Stimulated activated naive B cell treated with anti-CD40 and anti-IgM and Interleukin-4, amounts not matched to agents 10 μg/mL and 1 μg/mL and 100 μg/mL, for 72 hours (primary cell): ENCODE measurements at places on chromosomes 1 and 21.
A peak's percentile ranks its signal among the peaks of the same experiment; 100 is the strongest.

GRCh38 chr1:27538793-27539192 lies 48.8 kb upstream of the WASF2 start:
- no peak for DNase-seq

GRCh38 chr1:82931006-82931405 lies 1067.9 kb downstream of the TTLL7 start:
- no peak for DNase-seq

DNA sequence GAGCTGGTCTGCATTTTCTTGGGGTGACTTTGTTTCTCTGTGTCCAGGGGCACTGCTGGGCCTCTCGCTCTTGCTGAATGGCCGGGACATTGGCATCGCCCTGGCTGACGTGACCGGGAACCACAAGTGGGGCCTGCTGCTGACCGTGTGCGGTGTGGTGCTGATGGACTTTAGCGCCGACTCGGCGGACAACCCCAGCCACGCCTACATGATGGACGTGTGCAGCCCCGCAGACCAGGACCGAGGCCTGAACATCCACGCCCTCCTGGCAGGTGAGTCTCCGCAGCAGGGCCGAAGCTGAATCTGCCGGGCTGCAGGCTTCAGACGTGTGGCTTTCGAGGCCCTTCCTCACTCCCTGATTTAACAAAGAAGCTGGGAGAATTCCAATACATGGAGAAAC lies 7.9 kb downstream of the SLC45A1 start:
- no peak for DNase-seq

GRCh38 chr1:116506132-116507004 lies 64.5 kb downstream of the CD58 start:
- no peak for DNase-seq

- no peak for DNase-seq
These were observed 91.5 kb downstream of the SSBP3 start for GRCh38 chr1:54314696-54315095.

- no peak for DNase-seq
These were observed 3.2 kb downstream of the ZFYVE9 start for GRCh38 chr1:52145137-52145536.

DNA sequence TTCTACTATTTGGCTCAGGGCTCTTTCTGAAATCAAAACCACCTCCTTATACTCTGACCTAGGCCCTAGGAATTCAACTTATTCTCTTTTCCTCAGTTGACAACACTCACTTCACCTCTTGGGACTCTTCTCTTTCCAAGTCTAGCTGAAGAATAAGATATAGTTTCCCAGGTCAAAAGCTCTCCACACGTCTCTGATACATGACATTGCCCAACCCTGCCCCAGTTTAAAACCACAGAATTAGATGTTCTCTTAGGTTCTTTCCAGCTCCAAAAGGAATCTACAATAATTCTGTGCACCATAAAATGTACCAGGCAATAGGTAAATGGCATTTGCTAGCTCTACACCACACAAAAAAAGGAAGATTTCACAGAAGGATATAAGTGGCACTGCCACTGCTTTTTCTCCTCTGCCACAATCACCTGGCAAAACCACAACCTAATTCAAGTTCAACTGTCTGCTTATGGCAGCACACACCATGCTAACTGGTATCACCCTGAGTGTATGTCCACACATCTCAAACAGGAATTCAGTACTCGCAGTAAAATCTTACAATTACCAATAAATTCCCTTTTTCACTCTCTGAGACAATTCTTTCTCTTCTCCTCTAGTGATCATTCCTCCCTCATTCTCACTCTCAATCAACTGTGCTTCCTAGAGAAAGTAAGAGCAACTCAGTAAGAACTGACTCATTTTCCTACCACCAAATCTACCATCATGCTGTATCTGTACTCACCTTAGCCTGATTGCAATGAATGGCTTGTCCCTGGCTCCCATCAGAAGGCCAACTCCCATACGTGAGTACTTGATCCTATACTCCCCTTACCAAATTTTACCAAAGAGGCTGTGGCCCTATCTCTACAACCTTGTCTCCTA lies 27.3 kb downstream of the ZBTB8OS start:
- no peak for DNase-seq

- DNase-seq, result no peak
These were observed 28.8 kb downstream of the CYYR1 start for GRCh38 chr21:26544201-26544775.

DNA sequence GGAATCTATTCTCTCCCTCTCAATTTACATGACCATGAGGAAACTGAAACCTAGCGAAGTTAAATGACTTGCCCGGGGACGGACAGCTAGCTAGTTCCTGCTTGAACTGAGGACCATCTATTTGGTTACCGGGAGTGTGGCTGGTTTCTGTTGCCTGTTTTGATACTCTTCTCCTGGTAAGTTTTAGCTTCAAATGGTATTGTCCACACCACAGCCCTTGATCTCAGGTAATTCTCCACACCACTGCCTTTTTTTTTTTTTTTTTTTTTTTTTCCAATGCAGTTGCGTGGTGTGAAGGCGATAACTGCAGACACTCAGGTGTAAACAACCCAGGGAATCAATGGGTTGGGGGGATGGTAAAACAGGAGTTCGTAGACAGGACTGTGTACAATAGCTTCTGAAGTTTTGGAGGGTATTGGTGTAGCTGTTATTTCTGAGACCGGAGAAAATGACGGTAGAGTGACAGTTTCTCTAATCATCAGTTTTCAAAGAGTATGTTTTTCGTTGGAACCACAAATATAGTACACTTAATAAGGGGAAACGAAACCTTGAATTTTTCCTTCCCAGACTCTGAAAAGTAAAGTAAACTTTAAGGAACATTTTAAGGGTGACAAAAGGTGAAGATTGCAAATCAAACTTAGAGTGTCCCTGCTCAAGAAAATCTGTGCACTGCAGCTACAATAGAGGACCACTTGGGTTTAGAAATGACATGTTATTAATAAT lies 125.3 kb upstream of the CACYBP start:
- peak; percentile 8 for DNase-seq

DNA sequence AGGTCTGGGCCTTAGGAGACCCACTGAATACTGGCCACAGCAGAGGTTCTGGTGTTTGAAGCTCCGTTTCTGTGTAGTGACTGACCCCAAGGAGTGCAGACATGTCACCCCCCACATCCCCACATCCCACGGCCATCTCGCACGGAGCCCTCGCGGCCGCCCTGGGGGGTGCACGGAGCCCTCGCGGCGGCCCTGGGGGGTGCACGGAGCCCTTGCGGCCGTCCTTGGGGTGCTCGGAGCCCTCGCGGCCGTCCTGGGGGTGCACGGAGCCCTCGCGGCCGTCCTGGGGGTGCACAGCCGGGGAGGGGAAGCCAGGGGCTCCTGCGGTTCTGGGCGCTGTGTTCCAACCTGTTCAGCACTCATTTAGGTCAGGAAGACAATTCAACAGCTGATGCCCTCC lies 68.4 kb downstream of the SCCPDH start:
- no peak for DNase-seq

DNA sequence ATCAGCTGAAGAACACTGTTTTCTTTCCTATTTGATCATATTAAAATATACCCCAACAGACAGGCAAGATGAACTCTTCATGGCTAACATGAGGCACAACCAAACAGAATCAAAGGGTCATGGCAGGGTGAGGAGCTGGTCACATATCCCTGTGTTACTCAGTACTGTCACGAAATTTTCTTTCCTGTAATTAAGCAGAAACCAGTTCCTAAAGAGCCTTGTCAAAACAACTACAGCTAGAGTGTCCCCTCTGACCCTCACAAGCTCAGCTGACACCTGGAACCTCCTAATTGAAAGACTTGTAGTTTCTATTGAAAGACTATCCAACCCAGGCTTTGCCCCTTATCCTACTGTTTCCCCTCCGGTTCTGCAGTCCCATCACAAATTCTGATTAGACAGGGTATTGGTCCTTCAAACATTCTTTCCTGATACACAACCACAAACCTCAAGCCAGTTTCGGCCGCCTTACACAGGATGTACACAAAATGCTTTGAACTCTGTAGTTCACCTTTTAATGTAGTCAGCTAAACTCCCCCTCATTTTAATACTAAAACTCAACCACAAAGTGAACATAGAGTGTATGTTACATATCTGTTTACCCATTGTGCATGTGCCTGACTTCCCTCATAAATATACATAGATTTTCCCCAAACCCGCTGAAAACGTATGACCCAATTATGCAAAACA lies 651.9 kb downstream of the MRPL39 start:
- DNase-seq, result peak; percentile 23
